ENCODE measurements at places on chromosomes 3 and 15. TPM values are rescaled to one million over a fixed set of nuclear protein-coding genes. Genes with fewer than 3 reads are reported as not detected.

Gene NEK4
- total RNA-seq = 14.3 TPM

Gene CHST14
- total RNA-seq = 9.7 TPM

Gene TMC3
- not detected for total RNA-seq

Gene SLC33A1
- 23.8 TPM for total RNA-seq

Gene PRR20G
- total RNA-seq = not detected

Gene CHP1
- 255 TPM for total RNA-seq

Gene RAB5A
- total RNA-seq = 79.0 TPM

Gene CPLX3
- not detected for total RNA-seq

Gene FOXB1
- not detected for total RNA-seq

Gene TOPAZ1
- not detected for total RNA-seq

Gene TMEM158
- 0.49 TPM for total RNA-seq
